Activated CD4-positive, alpha-beta T cell treated with anti-CD3 and anti-CD28 coated beads, Interleukin-2, amount 50 U/mL, for 48 hours (primary cell): ENCODE measurements at places on chromosomes 3 and 15.

GRCh38 chr3:193301433-193301832 lies 60.4 kb downstream of the PLAAT1 start:
- no peak for DNase-seq

- DNase-seq, result no peak
Measured at GRCh38 chr3:31433679-31433992, 99.1 kb upstream of the STT3B start.

- DNase-seq, result no peak
Measured at GRCh38 chr3:159761848-159762635, 226.6 kb upstream of the IL12A start.

DNA sequence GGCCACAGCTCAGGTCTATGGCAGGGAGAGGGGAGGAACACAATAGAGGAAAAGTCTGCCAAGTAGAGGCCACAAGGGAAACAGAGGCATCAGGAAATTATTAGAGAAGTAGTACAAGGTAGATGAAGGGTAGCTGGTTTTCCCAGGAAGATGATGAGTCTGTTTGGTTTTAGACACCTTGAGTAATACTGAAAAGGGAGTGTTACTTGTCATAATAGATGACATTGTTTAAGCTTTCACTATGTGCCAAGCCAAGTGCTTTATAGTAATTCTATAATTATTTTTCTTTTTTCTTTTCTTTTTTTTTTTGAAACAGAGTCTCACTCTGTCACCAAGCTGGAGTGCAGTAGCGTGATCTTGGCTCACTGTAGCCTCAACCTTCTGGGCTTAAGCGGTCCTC lies 13.7 kb downstream of the PXK start:
- DNase-seq, result no peak
